ENCODE measurements at places on chromosomes 2 and 18.

- peak; percentile 6 for DNase-seq
Observed at GRCh38 chr2:115165529-115166109, 723.2 kb downstream of the DPP10 start.

DNA sequence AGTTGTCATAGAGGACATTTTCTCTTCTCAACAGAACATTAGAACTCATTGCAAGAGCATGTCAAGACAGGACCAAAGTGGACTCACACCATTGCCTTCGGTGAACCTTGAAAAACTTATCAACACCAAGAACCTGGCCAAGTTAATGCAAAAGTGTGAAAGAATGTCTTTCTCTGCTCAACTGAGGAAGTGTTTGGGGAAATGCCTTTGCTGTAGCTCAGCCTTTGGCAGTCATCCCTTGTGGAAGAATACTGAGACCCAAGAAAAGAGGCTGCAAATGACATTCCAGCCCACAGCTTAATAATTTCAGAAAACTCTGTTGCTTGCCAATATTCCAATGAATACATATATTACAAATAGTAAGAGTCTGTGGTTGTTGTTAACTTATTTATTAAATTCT, 728.8 kb upstream of the PIK3C3 start:
- peak; percentile 23 for DNase-seq

- DNase-seq = no peak
Observed at GRCh38 chr18:73674125-73674865, 473.3 kb downstream of the FBXO15 start.

DNA sequence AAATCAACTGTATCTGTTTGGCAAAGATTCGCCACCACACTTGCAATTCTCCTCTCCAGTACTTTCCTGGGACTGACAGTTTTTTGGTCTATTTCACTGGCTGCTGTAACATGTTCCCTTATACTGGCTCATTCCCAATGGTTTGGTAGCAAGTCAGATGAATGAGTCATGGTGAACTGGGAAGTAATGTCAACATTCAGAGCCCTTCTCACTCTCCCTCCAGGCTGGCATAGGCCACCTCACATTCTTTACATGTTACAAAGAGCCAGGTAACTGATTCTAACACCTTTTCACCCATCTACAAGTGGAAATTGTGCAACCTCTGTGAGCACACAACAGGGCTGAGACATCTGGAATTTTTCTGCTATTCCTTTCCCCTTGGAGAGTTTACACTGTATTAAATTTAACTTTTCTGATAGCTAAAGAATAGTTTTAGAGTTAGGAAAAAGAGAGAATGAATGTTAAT, 111.3 kb upstream of the TLK1 start:
- DNase-seq = peak; percentile 80

DNA sequence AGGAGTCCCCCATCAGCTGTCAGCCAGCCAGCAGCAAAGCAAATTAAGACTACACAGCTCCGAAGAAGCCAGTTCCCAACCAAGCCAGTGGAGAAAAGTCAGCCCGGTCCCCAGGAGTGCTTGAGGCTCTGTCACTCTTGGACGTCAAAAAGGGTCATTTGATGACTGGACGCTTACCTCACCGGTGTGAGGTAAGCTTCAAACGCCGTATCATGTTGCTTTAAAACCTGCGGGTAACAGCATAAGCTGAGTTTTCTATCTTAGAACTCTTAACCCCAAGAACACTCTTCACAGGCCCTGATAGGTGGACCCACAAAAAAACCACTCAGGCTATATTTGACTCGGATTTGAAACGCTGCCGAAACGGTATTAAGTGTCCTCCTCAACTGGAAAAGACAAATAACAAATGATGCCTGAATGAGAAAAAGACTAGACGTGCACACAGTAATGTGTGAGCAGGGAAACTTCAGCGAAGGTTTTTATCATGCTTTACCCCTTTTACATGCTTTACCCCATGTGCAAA, 682 bp upstream of the LNPK start:
- DNase-seq = no peak

DNA sequence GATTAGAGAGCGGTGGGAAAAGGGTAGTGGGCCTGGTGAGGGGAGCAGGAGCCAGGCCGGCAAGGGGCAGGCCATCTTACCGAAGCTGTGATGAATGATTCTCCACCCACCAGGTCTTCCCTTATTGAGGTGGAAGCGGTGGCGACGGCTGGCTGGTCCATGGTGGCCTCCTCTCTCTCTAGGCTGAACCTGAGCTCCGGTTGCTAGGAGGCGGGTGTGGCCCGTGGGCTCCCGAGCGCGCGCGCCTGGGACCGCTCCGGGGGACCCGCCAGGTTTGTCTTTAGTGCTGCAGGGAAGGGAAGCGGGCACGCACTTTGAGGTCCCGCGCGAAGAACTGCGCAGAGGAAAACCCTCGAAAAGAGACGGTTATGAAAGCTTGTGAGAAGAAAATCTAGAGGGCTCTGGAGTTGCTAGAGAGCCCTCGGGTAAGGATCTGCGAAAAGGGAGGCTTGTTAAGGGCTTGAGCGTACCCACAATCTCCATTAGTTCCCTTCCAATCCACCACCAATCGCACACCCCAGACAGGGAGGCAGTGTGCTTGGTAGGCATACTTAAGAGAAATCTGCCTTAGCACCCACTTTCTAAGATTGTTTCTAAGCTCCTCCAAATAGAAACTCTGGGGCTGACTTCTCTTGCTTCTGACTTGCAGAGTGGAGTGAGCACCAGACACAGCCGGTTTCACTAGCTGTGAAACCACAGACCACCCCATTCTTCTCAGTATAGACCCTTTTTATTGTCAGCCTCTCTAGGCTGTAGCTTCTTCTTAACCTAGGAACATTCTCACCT, at the start of gene STPG4:
STPG4 (minus strand) TSS at position 218 of the 786 bp plus-strand sequence; CDS start at position 161, 57 bp downstream.
- no peak for DNase-seq

DNA sequence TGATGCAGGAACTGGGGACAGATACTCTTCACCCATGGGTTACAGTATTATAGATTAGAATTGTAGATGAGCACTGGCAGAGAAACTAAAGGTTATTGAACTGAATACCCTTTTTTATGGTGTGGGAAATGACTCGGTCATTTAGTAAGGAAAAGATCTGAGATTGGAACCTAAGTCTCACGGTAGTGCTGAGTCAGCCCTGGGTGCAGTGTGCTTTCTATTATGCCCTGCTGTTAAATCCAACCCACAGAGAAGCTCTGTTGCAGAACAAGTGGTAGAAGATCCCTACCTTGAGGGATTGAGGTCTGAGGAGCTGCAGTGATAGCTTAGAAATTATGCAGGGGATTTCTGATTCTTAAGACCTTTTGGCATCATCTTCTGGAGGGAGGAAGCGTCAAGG, 12.7 kb downstream of the CCT7 start:
- no peak for DNase-seq

- no peak for DNase-seq
Observed at GRCh38 chr18:78818495-78818894, 161.1 kb upstream of the SALL3 start.

DNA sequence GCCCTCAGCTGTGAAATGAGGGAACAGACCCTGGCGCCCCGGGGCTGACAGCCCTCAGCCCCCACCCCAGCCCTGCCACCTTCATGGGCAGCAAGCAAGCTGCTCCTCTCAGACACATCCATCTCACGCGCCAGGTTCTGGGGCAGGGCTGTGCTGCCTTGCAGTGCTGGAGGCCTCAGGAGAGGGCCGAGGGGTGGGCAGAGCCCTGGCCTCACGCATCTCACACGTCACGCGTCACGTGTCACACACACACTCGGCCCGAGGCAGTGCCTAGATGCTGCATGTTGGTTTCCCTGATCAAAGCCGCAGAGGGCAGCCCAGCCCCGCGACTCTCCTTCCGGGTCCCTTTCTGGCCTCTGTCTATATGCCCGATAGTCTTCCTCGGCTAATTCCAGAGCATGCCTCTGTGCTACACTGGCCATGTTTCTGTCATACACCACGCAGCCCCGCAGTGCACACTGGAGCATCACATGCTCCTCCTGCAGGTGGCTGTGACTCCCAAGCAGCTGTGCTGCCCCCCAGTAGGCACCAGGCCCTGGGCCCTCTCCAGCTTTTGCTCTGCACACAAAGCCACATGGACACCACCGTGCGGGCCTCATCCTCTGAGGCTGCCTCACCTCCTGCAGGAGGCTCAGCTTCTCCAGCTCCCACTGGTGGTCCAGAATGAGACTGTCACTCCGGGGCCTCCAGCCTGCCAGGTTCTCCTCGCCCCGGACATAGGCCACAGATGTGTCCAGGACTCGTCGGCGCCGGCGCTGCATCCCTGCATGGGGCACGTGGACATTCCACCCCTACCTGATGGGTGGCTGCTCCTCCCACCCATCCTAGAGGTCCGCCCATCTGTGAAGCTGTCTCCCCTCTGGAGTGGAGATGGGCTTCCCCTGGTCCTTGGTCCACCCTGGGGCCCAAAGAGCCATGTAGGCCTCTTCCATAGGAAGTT, 31.4 kb downstream of the AQP12A start:
- DNase-seq = no peak

- no peak for DNase-seq
Observed at GRCh38 chr2:149020432-149020851, 18.1 kb upstream of the LYPD6B start.

DNA sequence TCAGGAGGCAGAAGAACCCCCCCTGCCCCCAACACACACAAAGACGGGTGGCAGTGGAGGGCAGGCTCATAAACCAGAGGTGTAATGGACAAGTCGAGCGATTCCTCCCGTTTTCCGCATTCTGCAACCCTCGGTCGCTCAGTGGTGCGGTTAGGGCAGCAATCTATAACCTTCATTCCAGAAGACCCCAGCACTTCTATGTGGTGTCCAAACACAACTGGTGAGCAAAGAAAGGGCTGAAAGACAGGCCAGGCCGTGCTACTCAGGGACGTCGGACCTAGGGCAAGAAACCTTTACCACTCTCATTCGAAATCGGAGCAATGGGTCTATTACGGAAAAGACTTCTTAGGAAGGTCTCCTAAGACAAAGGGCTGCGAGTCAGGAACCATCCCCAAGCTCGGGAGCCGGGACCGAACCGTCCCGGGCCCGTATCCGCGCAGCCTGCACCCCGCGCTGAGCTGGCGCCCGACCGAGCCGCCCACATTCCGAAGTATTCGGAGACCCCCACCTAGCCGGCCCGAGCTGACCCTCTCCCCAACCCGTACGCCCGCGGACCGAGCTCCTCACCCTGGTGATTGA, 568 bp downstream of the ARL5A start:
- no peak for DNase-seq

DNA sequence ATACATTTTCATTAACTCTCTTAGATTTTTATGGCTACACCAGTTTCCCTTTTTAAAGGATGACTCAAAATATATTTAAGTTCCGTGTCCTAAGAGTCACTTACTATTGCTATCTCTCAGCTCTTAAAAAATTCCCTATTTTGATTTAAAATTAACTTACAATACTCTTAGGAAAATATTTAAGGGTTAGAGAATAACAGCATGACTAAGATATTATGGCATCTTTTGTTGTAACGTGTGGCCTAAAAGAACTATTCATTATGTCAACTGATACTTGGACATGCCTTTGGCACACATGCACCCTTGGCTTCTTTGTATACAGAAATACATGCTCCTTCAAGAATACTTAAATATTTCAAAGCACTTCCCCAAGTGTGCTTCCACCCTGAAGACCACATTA, 42.3 kb downstream of the SCN3A start:
- DNase-seq = no peak

DNA sequence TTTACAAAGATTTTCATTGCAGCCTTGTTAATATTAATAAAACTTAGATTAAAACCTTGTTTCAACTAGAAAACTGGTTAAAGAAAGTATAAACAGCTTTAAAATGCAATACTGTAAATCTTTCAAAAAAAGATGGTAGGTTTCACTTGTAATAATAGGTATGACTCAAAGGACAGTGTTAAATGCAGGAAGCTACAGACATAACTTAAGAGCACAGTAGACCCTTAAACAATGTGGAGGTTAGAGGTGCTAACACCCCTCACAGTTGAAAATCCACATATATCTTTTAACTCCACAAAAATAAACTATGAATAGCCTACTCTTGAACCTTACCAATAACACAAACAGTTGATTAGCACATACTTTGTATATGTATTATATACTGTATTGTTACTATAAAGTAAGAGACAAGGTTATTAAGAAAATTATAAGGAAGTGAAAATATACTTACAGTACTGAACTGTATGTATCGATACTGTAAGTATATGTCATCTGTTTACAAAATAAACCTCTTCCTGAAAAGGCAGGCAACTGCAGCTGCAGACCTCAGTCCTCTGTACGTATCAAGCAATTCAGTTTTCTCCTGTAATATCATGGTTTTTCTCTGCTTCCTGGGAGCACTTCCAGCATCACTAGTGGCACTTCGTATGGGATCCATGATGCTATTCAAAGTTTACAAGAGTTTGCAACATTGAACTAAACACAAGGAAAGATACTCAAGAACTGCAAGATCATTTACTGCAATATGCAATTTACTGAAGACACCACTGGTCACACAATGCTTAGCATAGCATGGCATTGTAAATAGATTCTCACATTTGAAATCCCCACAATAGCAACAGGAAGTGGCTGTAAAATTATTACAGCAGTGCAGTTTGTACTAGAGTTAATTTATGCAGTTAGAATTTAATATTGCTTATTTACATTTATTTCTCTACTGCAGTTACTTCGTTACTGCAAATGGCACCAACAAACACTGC, 610.5 kb upstream of the LRRTM4 start:
- DNase-seq = no peak

DNA sequence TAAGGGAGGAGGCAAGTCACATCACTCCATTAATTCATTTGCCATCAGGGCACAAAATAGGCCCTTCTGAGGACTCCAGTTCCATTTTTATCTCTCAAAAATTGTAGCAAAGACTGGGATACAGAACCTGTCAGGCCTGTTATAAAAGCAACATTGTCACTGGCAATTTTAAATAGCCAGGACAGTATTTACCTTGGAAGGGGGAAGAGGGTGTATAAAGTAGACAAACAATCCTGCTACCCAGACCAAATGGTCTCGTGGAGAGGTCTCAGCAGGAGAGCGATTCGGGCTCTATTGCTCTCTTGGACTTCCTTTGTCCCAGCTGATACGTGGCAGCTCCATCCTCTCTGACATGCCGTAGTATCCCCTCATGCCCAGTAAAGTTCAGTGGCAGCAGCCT, 740.3 kb upstream of the HS6ST1 start:
- DNase-seq = no peak

DNA sequence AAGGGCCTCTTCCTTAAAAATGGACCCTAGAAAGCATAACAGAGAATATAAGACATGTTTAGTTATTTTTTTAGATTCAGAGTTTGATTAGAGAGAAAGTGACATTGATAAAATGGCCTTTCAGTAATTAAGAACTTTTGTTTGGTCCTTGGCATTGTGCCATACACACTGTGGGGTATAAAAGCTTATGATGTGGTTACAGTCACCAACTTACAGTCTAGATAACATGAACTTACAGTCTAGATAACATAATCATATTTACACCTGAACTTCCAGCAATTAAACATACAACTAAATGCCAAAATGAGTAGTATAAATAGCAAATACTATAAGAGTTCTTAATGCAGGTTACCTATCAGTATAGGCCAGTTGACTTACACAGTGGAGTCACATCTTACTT, 25.6 kb upstream of the EFEMP1 start:
- DNase-seq = no peak

GRCh38 chr18:47999801-48000248, 69.4 kb upstream of the SMAD2 start:
- DNase-seq = no peak

- DNase-seq = no peak
Observed at GRCh38 chr2:108923736-108924579, 65.1 kb downstream of the EDAR start.

- DNase-seq = no peak
Observed at GRCh38 chr2:12094134-12094533, 347.7 kb downstream of the LPIN1 start.

Measured in GM04504 (cell line).